CD4-positive, CD25-positive, alpha-beta regulatory T cell (primary cell): ENCODE measurements at places on chromosomes 11 and 22. TPM values are rescaled to one million over a fixed set of nuclear protein-coding genes. Genes with fewer than 3 reads are reported as not detected.

Gene DGCR6
- total RNA-seq = 6.5 TPM

DNA sequence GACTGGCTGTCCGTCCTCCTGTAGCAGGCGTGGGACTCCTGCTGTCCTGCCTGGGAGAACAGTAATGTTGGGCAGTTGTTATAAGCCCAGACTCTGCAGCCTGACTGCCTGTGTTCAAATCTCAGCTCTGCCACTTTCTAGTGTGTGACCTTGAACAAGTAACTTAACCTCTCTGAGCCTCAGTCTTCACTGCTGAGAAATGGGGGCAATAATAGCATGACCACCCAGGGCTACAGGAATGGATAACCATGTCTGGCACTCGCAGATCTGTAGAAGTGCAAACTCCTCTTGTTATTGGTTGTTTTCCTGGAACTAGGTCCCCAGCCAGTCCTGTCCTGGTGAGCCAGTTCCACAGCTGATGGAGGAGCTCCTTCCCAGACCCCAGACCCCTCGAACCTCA, 69.7 kb downstream of the TP53I11 start:
- H3K36me3 ChIP-seq = no peaks in the 10 kb centered on the region
- no peak for DNase-seq
- H3K27ac ChIP-seq = no peak overlapping the region
- H3K4me1 ChIP-seq = no peaks in the 10 kb centered on the region
- no peak overlapping the region for H3K4me3 ChIP-seq
- no peaks in the 10 kb centered on the region for H3K27me3 ChIP-seq

- no peak overlapping the region for H3K4me3 ChIP-seq
- H3K4me1 ChIP-seq = no peaks in the 10 kb centered on the region
These were observed 7.9 kb downstream of the NPTXR start for GRCh38 chr22:38835888-38836301.

GRCh38 chr11:11230802-11231562, 122.1 kb downstream of the CSNK2A3 start:
- DNase-seq = no peak
- no peaks in the 10 kb centered on the region for H3K4me1 ChIP-seq
- peaks cover 2% of the 10 kb centered on the region for H3K27me3 ChIP-seq
- H3K27ac ChIP-seq = no peak overlapping the region
- H3K4me3 ChIP-seq = no peak overlapping the region
- H3K36me3 ChIP-seq = no peaks in the 10 kb centered on the region

Gene CHEK1
- total RNA-seq = 13.2 TPM

DNA sequence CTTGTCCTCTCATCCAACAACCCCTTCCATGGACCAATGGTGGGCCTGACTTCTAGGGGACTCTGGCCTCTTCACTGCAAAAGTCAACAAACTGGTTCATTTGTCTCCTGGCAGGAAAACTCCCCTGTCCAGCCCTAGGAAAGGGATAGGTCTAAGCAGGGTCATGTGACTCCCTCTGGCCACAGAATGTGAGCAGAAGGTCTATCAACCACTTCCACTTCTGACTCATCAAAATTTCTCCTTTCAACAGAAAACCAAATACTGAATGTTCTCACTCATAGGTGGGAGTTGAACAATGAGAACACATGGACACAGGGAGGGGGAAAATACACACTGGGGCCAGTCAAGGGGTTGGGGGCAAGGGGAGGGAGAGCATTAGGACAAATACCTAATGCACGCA, 1.3 kb upstream of the ISX start:
- no peaks in the 10 kb centered on the region for H3K4me1 ChIP-seq
- no peak for DNase-seq
- H3K27ac ChIP-seq = no peak overlapping the region
- no peaks in the 10 kb centered on the region for H3K27me3 ChIP-seq
- H3K36me3 ChIP-seq = no peaks in the 10 kb centered on the region

DNA sequence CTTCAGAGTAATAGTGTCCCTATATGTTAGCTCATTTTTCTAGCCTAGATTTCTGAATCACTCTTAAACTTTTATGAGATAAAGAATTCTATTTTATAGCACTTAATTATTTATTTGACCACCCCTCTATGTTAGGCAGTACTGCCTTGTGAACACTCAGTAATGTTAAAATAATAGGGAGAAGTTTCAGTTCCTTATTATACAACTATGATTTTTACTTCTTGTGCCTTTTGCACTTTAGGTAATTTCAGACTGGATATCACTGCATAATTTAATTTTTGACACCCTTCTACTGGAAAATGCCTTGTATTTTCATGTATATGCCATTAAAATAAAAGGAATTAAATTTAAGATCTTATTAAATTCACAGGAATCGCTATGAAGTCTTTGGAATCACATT, 3.1 kb downstream of the BCO2 start:
- H3K4me1 ChIP-seq = peaks cover 5% of the 10 kb centered on the region
- DNase-seq = no peak
- H3K27me3 ChIP-seq = peaks cover 23% of the 10 kb centered on the region
- no peaks in the 10 kb centered on the region for H3K36me3 ChIP-seq
- H3K4me3 ChIP-seq = no peak overlapping the region

Gene C11orf87
- not detected for total RNA-seq

Gene FOLH1
- not detected for total RNA-seq

Gene CD6
- 398 TPM for total RNA-seq

GRCh38 chr11:131223198-131223991, 147.0 kb upstream of the NTM start:
- H3K27ac ChIP-seq = no peak overlapping the region
- no peak overlapping the region for H3K4me3 ChIP-seq
- no peaks in the 10 kb centered on the region for H3K4me1 ChIP-seq
- no peaks in the 10 kb centered on the region for H3K36me3 ChIP-seq

DNA sequence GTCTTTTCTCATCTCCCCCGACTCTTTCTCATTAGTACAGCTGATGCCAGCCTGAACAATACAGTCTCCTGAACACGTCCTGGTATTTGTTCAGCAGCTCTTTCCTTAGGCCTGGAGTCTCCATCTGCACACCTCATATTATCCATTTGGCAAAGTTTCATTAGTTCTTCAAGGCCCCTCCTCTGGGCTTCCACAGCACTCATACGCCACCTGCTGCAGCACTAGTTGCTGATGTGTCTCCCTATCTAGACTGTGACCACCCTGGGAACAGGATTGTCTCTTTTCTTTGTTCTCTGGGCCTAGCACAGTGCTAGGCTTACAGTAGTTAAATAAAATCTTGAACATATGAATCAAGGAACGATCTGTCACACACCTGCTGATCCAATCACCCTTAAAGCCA, 17.2 kb downstream of the DCHS1 start:
- no peaks in the 10 kb centered on the region for H3K27me3 ChIP-seq
- no peak overlapping the region for H3K27ac ChIP-seq
- H3K4me1 ChIP-seq = peaks cover 6% of the 10 kb centered on the region

GRCh38 chr11:111562692-111563389, 22.3 kb downstream of the LAYN start:
- no peak overlapping the region for H3K4me3 ChIP-seq
- H3K36me3 ChIP-seq = no peaks in the 10 kb centered on the region
- H3K27me3 ChIP-seq = no peaks in the 10 kb centered on the region
- DNase-seq = no peak
- H3K4me1 ChIP-seq = no peaks in the 10 kb centered on the region

GRCh38 chr11:21104641-21105040, 435.3 kb downstream of the NELL1 start:
- no peaks in the 10 kb centered on the region for H3K27me3 ChIP-seq
- no peaks in the 10 kb centered on the region for H3K36me3 ChIP-seq
- no peak for DNase-seq
- no peak overlapping the region for H3K4me3 ChIP-seq
- H3K4me1 ChIP-seq = no peaks in the 10 kb centered on the region

- H3K27me3 ChIP-seq = no peaks in the 10 kb centered on the region
- no peaks in the 10 kb centered on the region for H3K36me3 ChIP-seq
- H3K4me3 ChIP-seq = no peak overlapping the region
- H3K4me1 ChIP-seq = no peaks in the 10 kb centered on the region
These were observed 278.2 kb upstream of the CHORDC1 start for GRCh38 chr11:90500922-90501568.

Gene LRRC4C
- total RNA-seq = not detected

DNA sequence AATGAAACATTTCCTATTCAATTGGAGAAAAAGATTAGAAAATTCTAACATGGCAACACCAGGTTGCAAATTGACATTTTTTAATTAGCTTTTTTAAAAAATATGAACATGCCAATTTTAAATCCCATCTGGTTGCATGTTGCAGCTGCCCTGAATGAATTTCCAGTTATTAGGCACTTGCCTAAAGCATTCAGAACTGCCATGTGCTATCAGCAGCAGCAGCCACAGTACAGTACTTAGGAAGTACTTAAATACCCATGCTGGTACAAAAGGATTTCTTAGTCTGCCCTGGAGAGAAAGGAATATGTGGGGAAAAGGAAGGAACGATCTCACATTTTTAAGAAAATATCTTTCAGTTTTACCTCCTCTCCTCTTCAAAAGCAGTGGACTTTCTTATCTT, 46.2 kb downstream of the FAM168A start:
- no peak overlapping the region for H3K4me3 ChIP-seq
- no peaks in the 10 kb centered on the region for H3K27me3 ChIP-seq
- H3K4me1 ChIP-seq = no peaks in the 10 kb centered on the region
- DNase-seq = no peak

Gene CLTCL1
- total RNA-seq = 0.20 TPM

Gene CARNS1
- total RNA-seq = 7.8 TPM

DNA sequence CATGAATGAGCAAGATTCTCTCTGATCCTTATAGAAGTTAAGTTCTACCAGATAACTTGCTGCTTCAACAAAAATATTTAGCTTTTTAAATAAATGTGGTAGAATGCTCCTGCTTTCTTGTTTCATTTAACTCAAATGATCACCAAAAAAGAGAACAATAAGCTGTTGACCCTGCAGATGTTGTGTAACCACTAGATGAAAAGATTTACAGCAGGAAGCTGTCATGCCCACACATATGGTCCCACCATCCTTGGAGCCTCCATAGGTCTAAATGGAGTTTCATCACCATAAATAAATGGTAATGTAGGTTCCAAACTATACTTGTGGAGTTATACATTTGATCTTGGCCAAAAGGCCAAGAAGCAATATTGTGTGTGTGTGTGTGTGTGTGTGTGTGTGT, 118.8 kb downstream of the RRAS2 start:
- DNase-seq = no peak
- no peak overlapping the region for H3K4me3 ChIP-seq
- H3K27me3 ChIP-seq = no peaks in the 10 kb centered on the region
- no peaks in the 10 kb centered on the region for H3K4me1 ChIP-seq

Gene OOSP2
- not detected for total RNA-seq

DNA sequence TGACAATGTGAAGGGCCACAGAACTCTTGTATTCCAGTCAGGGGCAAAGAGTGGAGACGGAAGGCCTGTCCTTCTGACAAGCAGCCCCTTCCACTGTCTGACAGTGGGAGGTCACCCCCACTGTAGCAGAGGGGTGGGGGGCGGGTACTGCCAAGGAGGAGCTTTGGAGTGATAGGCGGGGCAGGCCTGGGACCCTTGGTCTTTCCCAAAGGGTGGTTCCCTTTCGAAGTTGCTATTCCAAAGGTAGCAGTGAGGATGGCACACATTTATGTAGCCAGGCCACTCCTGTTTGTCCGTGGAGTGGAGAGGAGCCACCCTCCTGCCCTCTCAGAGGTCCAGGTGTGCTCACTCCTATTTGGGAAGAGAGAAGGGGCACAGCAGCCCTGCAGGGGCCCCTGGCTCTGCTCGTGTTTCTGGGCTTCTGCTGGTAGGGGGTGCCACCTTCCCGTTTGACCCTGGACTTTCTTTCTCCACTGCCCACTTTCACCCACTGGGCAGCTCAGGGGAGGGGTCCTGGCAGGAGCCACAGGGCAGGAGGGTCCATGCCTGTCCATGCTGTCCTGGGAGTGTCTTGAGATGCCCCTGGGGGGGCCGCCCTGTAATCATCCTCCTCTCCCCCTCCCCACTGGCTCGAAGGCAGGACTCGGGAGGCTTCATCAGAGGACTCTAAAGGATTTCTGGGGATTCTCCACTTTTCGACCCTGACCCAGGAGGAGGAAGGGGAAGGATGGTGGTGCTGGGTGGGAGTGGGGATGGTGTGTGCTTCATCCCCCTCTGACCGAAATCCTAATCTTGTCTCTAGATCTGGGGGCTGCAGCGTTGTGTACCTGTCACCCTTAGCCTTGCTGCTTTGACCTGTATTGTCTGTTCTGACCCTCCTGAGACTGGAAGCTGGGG, 994 bp downstream of the TAGLN start:
- no peak overlapping the region for H3K27ac ChIP-seq
- peaks cover 17% of the 10 kb centered on the region for H3K36me3 ChIP-seq
- DNase-seq = no peak
- no peak overlapping the region for H3K4me3 ChIP-seq
- H3K4me1 ChIP-seq = no peaks in the 10 kb centered on the region
- H3K27me3 ChIP-seq = no peaks in the 10 kb centered on the region

- H3K27me3 ChIP-seq = no peaks in the 10 kb centered on the region
- no peaks in the 10 kb centered on the region for H3K4me1 ChIP-seq
- H3K27ac ChIP-seq = no peak overlapping the region
- no peaks in the 10 kb centered on the region for H3K36me3 ChIP-seq
- no peak overlapping the region for H3K4me3 ChIP-seq
- DNase-seq = no peak
These were observed 352.7 kb upstream of the MPPED2 start for GRCh38 chr11:30938810-30939209.

DNA sequence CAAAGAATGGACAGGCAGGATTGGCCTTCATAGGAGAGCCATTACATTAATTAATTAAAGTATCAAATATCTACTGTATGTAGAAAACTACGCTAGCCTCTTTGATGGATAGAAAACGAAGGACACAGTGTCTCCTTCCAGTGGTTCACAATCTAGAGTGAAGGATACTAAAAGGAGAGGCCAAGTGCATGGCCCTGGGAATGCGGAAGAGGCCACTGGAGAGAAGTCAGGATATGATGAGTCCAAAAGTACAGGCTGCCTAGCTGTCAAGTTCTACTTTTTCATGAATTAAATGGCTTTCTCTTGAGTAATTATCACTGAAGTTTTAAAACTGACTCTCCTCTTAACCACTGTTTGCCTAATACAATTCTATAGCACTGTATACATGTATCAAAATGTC, 41.9 kb downstream of the ATG16L2 start:
- H3K4me3 ChIP-seq = no peak overlapping the region
- no peak for DNase-seq
- H3K4me1 ChIP-seq = peaks cover 5% of the 10 kb centered on the region
- peaks cover 14% of the 10 kb centered on the region for H3K36me3 ChIP-seq
- no peaks in the 10 kb centered on the region for H3K27me3 ChIP-seq
- H3K27ac ChIP-seq = no peak overlapping the region

- no peak overlapping the region for H3K27ac ChIP-seq
- no peaks in the 10 kb centered on the region for H3K4me1 ChIP-seq
- H3K4me3 ChIP-seq = no peak overlapping the region
- no peaks in the 10 kb centered on the region for H3K27me3 ChIP-seq
- no peak for DNase-seq
These were observed 8.4 kb downstream of the PPME1 start for GRCh38 chr11:74179234-74180052.

- peaks cover 12% of the 10 kb centered on the region for H3K36me3 ChIP-seq
- H3K4me1 ChIP-seq = peaks cover 18% of the 10 kb centered on the region
- no peak for DNase-seq
- no peaks in the 10 kb centered on the region for H3K27me3 ChIP-seq
- H3K4me3 ChIP-seq = peak overlapping the region; percentile 97
These were observed 1.6 kb downstream of the MRPL17 start for GRCh38 chr11:6681505-6681904.

Gene PGAP2
- total RNA-seq = 11.6 TPM

GRCh38 chr11:118872403-118872821, 11.3 kb upstream of the CXCR5 start:
- no peaks in the 10 kb centered on the region for H3K36me3 ChIP-seq
- H3K27me3 ChIP-seq = no peaks in the 10 kb centered on the region
- peak overlapping the region; percentile 77 for H3K27ac ChIP-seq
- peaks cover 67% of the 10 kb centered on the region for H3K4me1 ChIP-seq
- peak overlapping the region; percentile 50 for H3K4me3 ChIP-seq

Gene DRD4
- not detected for total RNA-seq

Gene LGR4
- 2.7 TPM for total RNA-seq

- no peak overlapping the region for H3K4me3 ChIP-seq
- no peaks in the 10 kb centered on the region for H3K27me3 ChIP-seq
- H3K36me3 ChIP-seq = no peaks in the 10 kb centered on the region
- H3K4me1 ChIP-seq = no peaks in the 10 kb centered on the region
These were observed 93.7 kb downstream of the ARHGAP8 start for GRCh38 chr22:44845796-44846720.
